Ecto neural progenitor cell (in vitro differentiated cells): ENCODE measurements at places on chromosomes 3 and 15.

- no peak for DNase-seq
These were observed 31.3 kb downstream of the SNRK start for GRCh38 chr3:43317461-43318316.

GRCh38 chr3:184230081-184230602, 757 bp downstream of the VWA5B2 start:
- no peak for DNase-seq

DNA sequence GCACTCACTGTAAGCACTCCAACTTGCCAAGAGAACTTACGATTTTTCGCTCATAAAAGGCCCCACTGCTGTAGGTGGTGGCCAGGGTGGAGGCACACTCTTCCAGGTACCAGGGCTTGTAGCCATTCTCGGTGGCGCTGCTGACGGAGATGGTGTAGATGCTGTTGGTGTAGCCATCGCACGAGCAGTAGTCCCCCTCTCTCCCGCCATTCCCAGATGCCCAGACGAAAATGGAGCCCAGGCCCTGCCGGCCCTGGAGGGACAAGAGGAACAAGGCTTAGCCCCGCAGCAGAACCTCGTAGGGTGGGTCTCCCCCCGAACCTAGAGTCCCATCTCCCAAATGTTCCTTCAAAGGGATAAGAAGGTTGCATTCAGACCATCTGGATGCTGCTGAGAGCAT, 96.3 kb downstream of the PCSK6 start:
- no peak for DNase-seq

- no peak for DNase-seq
These were observed 83.8 kb downstream of the MYLK start for GRCh38 chr3:123800362-123800682.

DNA sequence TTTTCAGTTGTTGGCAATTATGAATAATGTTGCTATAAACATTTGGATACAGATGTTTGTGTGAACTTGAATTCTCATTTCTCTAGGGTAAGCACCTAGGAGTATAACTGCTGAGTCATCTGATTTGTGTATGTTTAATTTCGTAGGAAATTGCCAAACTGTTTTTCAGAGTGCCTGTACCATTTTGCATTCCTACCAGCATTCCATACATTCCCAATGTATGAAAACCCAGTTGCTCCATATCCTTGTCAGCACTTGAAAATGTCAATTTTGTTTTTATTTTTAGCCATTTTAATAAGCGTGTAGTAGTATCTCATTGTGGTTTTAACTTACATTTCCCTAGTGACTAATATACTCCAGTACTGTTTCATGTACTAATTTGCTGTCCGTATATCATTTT, 98.5 kb upstream of the TSC22D2 start:
- DNase-seq = no peak

DNA sequence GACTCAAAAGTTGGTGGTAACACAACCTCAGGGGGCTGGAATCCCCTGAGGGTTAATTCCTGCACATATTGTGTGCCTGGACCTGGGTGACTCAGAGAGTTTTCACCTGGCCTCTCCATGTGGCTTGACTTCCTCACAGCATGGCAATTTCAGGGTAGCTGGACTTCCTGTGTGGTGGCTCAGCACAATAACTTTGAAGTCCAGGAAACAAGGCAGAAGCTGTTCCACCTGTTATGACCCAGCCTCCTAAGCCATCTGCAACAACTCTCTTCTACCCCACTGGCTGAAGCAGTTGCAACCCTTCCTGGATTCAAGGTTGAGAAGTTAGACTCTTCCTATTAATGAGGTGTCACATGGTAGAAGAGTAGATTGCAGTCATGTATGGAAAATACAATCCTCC, 58.4 kb downstream of the EDEM1 start:
- DNase-seq = no peak

- DNase-seq = no peak
These were observed 5.2 kb downstream of the TLE3 start for GRCh38 chr15:70092464-70093027.

DNA sequence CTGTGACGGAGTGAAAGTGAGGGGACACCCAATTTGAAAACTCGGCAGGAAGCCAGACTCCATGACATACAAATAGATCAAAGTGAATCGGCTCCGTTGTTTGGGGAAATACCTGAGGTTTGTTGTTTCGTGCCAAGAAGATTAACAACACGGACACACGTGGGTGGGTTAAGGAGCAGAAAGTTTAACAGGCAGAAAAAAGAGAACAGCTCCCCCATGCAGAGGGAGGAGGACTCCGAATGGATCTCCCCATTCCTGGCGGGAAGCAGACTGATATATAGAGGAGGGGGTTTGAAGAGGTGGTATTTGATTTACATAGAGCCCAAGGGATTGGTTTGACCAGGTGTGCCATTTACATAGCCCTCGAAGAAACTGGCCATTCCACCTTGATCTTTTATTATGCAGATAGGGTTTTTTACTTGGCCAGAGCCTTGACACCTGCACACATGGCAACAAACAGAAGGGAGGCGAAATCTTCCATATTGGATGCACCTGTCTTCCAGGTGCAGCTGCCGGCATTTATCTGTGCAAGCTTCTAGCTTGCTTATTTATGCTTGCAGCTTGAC, 4.8 kb upstream of the SACM1L start:
- DNase-seq = no peak

- no peak for DNase-seq
These were observed 18.6 kb downstream of the POMGNT2 start for GRCh38 chr3:43087249-43087776.

- no peak for DNase-seq
These were observed 40.4 kb upstream of the PXYLP1 start for GRCh38 chr3:141191097-141191749.

DNA sequence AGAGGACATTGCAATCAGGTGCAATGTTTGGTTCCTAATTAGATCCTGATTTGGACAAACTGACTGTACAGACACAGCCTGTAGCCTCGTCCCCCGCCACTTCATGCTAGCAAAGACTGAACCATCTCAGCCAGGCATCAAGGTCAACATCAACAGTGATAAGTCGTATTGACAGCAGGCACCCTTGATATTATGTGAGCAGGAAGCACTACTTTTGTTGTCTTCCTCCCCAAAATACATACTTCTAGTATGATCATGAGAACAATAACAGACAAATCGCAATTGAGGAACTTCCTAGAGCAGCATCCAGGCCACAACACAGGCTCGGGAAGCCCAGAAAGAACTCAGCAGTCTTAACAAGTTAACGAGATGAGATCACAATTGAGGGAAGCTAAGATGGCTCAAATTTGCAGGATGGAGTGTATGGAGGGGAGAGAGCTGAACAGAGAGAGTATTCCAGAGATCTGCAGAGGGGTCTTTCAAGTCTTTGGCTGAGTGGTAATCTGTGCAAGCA, 20.4 kb downstream of the TGM5 start:
- no peak for DNase-seq

GRCh38 chr3:31166249-31166885, 271.9 kb upstream of the GADL1 start:
- DNase-seq = no peak

DNA sequence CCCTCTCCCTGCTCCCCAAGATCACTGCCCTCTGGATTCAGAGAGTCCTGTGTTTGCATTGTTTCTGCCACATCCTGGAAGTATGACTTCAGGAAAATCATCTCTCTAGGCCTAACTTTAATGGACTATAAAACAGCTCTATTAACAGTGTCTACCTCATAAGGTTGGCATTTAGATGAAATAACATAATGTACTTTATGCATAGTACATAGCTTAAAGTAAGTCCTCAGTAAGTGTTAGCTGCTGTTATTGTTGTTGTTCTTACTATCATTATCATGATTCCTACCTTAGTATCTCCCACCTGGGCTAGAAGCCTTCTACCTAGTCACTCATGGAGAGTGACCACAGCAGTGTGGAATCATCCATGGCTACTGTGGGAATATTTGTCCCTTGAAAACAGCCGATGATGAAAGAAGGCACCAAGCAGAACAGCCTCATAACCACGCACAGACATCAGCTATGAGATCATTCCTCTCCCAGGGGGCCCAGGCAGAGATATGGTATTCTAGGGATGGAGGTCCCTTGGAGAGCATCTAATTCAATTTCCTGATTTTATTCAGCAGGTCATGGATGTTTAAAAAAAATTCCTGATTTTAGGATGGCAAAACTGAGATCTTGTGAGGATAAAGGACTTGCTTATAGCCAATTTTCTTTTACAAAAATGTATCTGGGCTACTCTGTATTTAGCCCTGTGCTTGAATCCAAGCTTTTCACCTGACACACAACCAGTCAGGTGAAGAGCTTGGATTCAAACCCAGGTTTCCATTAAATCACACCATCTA, 1.9 kb downstream of the FSD2 start:
- no peak for DNase-seq

DNA sequence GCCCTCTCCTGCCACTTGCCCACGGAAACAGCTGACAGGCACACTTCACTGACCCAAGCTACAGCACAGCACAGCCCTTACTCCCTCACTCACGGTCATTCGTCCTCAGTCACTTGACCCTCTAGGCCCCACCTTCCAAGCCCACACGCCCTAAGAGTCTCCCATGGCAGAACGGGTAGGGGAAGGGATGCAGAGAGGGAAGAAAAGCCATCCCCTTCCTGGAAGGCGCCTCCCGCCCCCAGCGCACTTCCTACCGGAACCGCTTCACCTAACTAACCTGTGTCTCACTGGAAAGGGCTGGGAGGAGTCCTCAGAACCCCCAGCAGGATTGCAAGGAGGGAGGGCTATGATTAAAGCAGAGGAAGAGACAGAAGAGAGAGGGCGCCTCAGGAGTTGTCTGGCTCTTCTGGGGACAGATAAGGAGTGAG, 22.9 kb downstream of the EPHB3 start:
- no peak for DNase-seq

DNA sequence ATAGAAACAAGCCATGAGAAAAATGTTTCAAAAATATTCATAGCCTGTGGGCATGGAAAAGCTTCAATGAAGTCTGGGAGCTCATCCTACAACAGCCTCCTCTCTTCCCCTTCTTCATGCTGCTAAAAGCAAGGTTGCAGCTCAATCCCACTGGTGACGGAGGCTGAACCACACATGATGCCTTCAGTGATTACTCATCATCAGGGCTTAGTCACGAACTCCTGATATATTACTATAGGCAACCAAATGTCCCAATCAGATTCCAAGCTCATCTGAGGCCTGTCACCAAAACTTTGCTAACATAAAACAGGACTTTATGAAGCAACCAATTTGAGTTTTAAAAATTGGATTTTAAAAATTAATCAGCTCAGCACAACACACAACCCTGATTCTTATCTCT, 24.0 kb upstream of the SLC24A5 start:
- no peak for DNase-seq

GRCh38 chr3:27431116-27431515, 53.1 kb downstream of the SLC4A7 start:
- no peak for DNase-seq

DNA sequence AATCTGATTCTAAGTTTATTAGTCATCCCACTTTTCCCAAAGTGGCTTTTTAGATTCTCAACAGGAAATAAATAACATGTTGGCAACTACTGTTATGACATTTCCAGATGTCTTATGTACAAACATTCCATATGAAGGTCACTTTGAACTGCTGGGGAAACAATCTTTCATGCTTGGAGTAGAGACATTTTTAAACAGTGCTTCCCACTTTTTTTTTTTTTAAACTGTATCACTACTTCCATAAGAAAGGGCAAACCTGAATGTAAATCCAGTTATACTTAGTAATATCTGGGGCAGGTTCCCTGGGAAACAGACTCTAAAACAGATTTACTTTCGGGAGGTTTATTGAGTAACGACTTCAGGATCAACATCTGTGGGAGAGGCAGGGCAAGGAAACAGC, 473.8 kb downstream of the TAFA4 start:
- DNase-seq = no peak

GRCh38 chr3:137084586-137084985, 126.8 kb downstream of the IL20RB start:
- no peak for DNase-seq

GRCh38 chr3:127325629-127325961, 37.7 kb upstream of the PRR20G start:
- DNase-seq = no peak

GRCh38 chr3:140148824-140149390, 213.9 kb downstream of the CLSTN2 start:
- no peak for DNase-seq

DNA sequence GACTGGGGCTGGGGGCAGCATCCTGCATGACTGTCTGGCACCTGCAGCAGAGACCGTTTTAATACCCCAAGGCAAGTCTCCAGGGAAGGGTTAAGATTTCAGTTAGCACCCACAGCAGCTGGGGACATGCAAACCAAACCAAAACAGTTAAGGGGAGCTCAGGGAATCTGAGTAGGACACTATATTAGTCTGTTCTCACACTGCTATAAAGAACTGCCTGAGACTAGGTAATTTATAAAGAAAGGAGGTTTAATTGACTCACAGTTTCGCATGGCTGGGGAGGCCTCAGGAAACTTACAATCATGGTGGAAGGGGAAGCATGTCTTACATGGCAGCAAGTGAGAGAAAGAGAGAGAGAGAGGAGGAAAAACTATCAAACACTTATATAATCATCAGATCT, 25.3 kb downstream of the GALNT15 start:
- DNase-seq = no peak

GRCh38 chr15:92662762-92663161, 7.2 kb upstream of the FAM174B start:
- DNase-seq = no peak

DNA sequence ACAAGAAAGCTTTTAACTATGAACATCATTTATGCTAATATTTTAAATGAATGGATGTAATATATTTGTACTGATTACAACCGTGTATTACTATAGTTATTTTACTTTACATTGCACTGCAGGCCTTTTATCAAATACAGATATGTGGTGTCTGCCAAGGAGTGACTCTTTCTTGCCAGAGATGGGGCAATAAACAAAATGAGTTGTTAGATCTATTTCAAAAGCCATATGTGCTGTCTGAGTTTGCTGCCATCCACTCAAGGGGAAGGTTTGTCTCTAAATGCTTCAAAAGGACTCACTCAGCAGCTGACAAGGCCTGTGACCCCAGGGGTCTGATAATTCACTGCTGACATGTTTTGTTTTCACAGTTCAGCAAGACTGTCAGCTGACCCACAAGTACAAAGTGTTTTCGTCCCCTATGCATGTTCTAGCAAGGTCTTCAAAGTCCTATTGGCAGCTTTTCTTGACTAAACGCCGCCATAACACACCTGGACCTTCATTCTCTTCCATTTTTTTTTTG, 41.3 kb upstream of the ZBED2 start:
- no peak for DNase-seq

- no peak for DNase-seq
These were observed 69.0 kb downstream of the ATP11B start for GRCh38 chr3:182862159-182862860.
